Stimulated activated naive CD8-positive, alpha-beta T cell treated with anti-CD3 and anti-CD28 coated beads, Interleukin-15, Interleukin-2, amounts not matched to agents 100 U/mL and 50 U/mL, for 24 hours (primary cell): ENCODE measurements at places on chromosomes 3 and 15.

DNA sequence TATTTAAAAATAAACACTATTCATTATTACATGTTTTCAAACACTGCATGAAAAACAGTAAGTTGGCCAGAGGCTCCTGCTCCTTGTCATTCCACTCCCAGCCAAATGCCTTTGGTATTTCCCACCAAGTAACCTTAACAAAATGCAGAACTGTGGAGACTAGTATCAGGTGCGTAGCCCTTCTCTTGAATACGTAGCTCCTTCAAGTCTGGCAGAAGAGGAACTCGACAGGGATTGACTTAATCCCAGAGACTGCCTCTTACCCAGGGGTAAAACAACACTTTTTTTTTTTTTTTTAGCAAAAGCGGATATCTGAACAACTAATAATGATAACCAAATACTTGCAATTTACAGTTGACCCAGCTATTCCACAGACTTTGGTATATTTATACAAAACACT is 738 bp downstream of the COMMD2 start:
- no peak for DNase-seq

DNA sequence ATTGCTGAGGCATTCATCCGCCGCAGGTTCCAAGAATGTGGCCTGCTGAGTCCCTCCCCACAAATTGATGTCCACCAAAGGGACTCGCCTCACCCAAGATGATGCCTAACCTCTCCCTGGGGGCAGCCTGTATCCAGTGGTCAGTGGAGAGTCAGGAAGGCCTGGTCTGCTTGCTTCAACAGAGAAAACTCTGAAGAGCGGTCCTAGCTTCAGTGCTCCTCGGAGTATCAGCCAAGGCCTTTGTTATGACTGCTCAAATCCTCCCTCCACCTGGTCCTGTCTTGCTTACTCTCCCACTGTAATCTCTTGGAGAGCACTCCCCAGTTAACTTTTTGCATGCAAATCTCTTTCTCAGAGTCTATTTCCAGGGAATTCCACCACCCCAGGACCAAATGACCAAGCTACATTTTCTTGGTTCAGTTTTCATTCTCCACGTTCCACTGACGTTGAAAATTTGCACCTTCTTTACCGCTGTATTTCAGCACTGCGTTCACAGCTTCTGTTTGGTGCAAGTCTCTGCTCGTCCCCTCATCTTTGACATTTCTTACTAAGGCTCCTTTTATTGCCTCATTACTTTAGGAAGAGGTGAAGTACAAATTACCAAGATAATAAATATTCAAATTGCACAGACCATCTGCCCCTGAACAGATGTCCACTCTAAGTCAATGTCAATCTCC is 22.3 kb downstream of the CMTM7 start:
- DNase-seq = no peak

GRCh38 chr15:92901072-92901761 is 1.1 kb downstream of the CHD2 start:
- no peak for DNase-seq

DNA sequence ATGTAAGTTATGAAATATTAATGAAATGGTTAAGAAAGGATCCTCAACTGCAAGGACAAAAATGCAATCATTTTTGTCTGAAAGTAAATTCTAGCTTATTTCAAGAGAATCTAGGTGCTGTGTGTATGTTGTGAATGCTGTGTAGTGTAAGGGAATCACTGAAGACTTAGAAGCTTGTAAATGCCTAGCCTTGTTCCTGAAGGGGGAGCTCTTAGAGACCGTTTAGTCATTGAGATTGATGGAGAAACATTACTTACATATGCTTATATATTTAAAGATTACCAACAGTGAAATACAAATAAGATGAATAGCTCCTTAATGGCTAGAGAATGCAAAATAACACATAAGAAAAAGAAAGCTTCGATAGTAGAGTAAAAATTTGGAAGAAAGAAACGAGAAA is 67.9 kb downstream of the CNTN4 start:
- DNase-seq = no peak

- no peak for DNase-seq
These were observed 81.8 kb upstream of the COL6A5 start for GRCh38 chr3:130263708-130264107.
